Activated CD4-positive, alpha-beta T cell treated with anti-CD3 and anti-CD28 coated beads, Interleukin-2, Interleukin-4, amounts not matched to agents 100 ng/mL and 50 ng/mL, durations not matched to agents 16 hours and 8 hours (primary cell): ENCODE measurements at places on chromosomes 16 and 17.
A peak's percentile ranks its signal among the peaks of the same experiment; 100 is the strongest.

DNA sequence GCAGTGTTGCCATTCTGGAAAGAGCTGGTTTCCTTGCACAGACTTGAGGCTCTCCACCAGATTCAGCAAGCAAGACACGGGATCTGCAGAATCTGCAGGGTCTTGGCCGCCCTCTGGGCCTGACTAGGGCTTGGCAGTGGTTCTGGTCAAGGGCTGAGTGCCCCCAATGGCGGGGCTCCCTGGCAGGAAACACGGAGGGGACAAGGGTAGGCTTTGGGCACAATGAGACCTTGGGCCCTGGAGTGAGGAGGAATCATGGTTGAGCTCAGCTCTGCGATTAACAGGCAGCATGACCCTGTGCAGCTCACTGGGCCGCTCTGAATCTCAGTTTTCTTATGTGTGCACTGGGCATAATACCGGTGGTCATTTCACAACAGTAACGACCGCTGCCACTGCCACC, 249.9 kb downstream of the GSG1L start:
- DNase-seq, result no peak

- DNase-seq, result no peak
These were observed at the start of gene C1QTNF8 for GRCh38 chr16:1096169-1097082. Gene C1QTNF8, minus strand, starts transcription at chr16:1096244. Its CDS starts 1,322 bp downstream, at chr16:1094922.

- DNase-seq, result no peak
These were observed 6.0 kb downstream of the PDP2 start for GRCh38 chr16:66886321-66886720.

- DNase-seq, result peak; percentile 7
These were observed 648.5 kb upstream of the RBFOX1 start for GRCh38 chr16:6684076-6684673.

- DNase-seq, result no peak
These were observed 23.8 kb upstream of the EIF1 start for GRCh38 chr17:41664587-41665565.
